ENCODE measurements at places on chromosomes 7 and 10.

DNA sequence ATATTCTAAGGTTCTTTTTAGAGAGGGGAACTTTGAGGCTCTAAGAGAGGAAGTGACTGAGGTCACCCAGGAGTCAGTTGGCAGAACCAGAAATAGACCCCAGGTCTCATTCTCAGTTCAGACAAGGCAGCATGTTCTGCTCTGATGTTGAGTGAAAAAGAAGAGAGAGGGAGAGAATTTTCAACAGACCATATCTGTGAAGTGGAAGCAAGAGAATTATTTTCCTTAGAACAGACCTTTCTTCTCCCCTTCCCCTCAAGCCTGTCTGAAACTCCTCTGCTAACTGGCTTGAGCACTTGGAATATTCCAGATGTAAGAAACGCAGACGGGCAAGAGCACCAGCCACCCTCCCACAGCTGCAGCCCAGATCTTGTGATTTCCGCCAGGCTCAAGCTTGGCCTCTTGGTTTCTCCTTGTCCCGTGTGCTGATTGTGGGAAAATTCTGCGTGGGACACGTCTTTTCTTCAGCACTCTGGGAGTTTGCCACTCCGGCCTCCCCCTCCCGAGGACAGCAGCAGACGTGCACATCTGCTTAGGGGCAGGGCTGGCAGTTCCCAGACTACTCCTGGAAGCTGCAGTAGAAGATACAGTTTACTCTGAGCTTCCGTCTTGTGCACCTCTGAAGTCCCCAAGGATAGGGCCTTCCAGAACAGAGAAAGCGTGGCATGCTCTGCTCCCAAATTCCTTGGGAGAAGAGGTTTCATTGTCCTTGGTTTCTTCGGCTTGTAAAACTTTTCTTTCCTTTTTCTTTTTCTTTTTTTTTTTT, 22.7 kb upstream of the IKZF1 start:
- H3K36me3 ChIP-seq = peaks cover 11% of the 10 kb centered on the region
- no peaks in the 10 kb centered on the region for H3K27me3 ChIP-seq
- peaks cover 41% of the 10 kb centered on the region for H3K4me1 ChIP-seq
- H3K4me3 ChIP-seq = peak overlapping the region; percentile 82

DNA sequence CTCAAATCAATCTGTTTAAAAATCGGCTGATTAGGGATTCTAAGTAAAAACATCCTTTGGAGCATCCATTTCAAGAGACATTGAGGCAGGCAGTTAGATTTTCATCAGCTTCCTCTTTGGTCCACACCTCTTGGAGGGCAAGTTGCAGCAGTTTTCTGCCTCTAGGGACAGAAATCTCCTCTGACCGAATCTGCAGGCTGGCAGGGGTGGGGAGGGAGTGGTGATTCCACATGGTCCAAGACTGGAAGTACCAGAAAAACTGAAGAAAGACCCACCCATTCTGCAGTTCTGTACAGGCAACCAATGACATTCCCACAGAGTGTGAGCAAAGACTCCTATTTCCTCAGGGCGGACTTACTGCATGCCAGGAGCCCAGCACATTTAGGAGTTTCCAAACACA, 29.0 kb downstream of the FGFBP3 start:
- H3K36me3 ChIP-seq = no peaks in the 10 kb centered on the region
- H3K27me3 ChIP-seq = peaks cover 12% of the 10 kb centered on the region
- DNase-seq = no peak
- H3K27ac ChIP-seq = no peak overlapping the region
- no peak overlapping the region for H3K4me3 ChIP-seq

- H3K4me1 ChIP-seq = peaks cover 21% of the 10 kb centered on the region
- DNase-seq = no peak
- H3K4me3 ChIP-seq = no peak overlapping the region
- no peak overlapping the region for H3K27ac ChIP-seq
- H3K36me3 ChIP-seq = no peaks in the 10 kb centered on the region
- H3K27me3 ChIP-seq = peaks cover 49% of the 10 kb centered on the region
Measured at GRCh38 chr7:22554184-22554583, 54.2 kb upstream of the STEAP1B start.

DNA sequence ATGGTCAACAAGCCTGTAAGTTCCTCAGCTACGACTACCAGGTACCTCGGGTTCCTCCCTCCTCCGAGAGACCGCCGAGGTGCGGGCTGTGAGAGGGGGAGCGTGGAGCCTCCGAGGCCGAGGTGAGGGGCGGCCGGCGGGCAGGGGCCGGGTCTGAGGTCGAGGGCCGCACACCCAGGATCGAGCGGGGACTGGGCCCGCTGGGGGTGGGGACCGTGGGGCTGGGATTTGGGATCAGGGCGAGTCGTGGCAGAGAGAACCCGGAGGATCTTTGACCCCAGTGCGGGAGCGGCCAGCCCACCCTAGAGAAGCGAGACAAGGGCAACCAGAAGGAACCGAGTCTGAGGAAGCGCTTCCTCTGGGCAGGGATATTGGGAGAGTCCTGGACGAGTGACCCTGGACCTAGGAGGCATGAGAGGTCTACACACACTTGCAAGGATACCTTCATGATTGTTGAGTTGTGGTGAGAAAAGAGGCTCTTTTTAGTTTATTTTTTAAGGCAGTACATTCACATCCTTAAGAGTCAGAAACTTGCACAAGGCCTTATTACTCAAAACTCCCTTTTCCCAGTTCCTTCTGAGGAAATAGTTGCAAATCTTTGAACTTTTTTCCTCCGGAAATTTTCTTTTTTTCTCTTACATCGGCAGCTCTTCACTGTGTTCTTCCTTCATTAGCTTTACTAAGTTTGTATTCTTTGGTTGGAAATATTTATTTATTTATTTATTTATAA, 395 bp downstream of the ZNF487 start:
- no peaks in the 10 kb centered on the region for H3K27me3 ChIP-seq
- H3K27ac ChIP-seq = peak overlapping the region; percentile 83
- H3K4me1 ChIP-seq = peaks cover 13% of the 10 kb centered on the region
- H3K4me3 ChIP-seq = peak overlapping the region; percentile 97
- peaks cover 6% of the 10 kb centered on the region for H3K36me3 ChIP-seq
- DNase-seq = no peak

- no peak overlapping the region for H3K4me3 ChIP-seq
- no peaks in the 10 kb centered on the region for H3K27me3 ChIP-seq
- H3K4me1 ChIP-seq = no peaks in the 10 kb centered on the region
- DNase-seq = no peak
- no peaks in the 10 kb centered on the region for H3K36me3 ChIP-seq
Measured at GRCh38 chr7:503575-504111, 16.0 kb downstream of the PDGFA start.

GRCh38 chr7:47516386-47516785, 65.5 kb downstream of the TNS3 start:
- H3K4me1 ChIP-seq = no peaks in the 10 kb centered on the region
- peaks cover 2% of the 10 kb centered on the region for H3K27me3 ChIP-seq
- DNase-seq = no peak
- H3K4me3 ChIP-seq = no peak overlapping the region
- H3K36me3 ChIP-seq = no peaks in the 10 kb centered on the region
- no peak overlapping the region for H3K27ac ChIP-seq

DNA sequence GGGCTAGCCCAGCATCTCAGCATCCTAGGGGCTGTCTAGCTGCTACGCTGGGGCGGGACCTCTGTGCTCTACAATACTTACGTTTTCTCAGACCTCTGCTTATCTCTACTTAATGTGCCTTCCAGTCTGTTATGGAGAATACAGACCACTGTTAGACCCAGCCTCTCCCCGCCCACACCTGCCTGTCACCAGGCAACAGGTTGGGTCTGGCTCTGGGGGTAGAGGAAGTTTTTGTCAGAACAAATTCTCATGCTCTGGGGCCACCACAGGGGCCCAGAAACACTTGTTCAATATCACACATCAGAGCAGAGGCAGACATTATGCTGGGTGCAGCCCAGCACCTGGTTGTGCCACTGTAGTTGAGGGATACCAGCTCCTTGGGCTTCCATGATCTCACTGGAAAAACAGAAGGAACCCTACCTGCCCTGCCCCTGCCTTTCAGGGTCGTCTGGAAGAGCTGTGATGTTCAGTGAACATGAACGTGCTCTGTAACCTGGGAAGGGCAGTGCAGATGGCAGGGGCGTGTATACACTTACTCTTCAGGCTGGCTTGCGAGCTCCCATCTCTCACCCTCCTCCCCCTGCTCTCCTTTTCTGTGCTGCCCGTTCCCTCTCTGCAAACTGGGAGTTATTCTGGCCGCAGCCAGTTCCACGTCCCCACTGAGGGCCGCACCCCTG, 135.2 kb upstream of the PODXL start:
- DNase-seq = no peak
- H3K36me3 ChIP-seq = no peaks in the 10 kb centered on the region
- peaks cover 10% of the 10 kb centered on the region for H3K27me3 ChIP-seq
- no peak overlapping the region for H3K4me3 ChIP-seq

- no peak for DNase-seq
- H3K36me3 ChIP-seq = peaks cover 8% of the 10 kb centered on the region
- peak overlapping the region; percentile 71 for H3K27ac ChIP-seq
- peaks cover 31% of the 10 kb centered on the region for H3K4me1 ChIP-seq
Measured at GRCh38 chr7:44769776-44770294, 21.2 kb downstream of the ZMIZ2 start.

GRCh38 chr10:13091801-13092200, 8.2 kb upstream of the OPTN start:
- H3K36me3 ChIP-seq = no peaks in the 10 kb centered on the region
- no peak overlapping the region for H3K27ac ChIP-seq
- H3K4me1 ChIP-seq = peaks cover under 1% of the 10 kb centered on the region
- no peak overlapping the region for H3K4me3 ChIP-seq

- H3K27ac ChIP-seq = no peak overlapping the region
- H3K4me3 ChIP-seq = no peak overlapping the region
- DNase-seq = no peak
- no peaks in the 10 kb centered on the region for H3K36me3 ChIP-seq
- H3K27me3 ChIP-seq = no peaks in the 10 kb centered on the region
Measured at GRCh38 chr7:125136341-125136740, 206.7 kb upstream of the POT1 start.

- H3K4me1 ChIP-seq = no peaks in the 10 kb centered on the region
- H3K27me3 ChIP-seq = no peaks in the 10 kb centered on the region
- DNase-seq = no peak
- no peak overlapping the region for H3K27ac ChIP-seq
Measured at GRCh38 chr7:102089175-102090098, 197.2 kb upstream of the SH2B2 start.

- no peak overlapping the region for H3K4me3 ChIP-seq
- peaks cover 6% of the 10 kb centered on the region for H3K4me1 ChIP-seq
- no peak for DNase-seq
- H3K27me3 ChIP-seq = no peaks in the 10 kb centered on the region
- H3K36me3 ChIP-seq = peaks cover 10% of the 10 kb centered on the region
- no peak overlapping the region for H3K27ac ChIP-seq
Measured at GRCh38 chr7:105228555-105228954, 160.2 kb downstream of the SRPK2 start.
